ENCODE measurements at places on chromosomes 2 and 18.

GRCh38 chr2:88574445-88574844 is 52.8 kb downstream of the EIF2AK3 start:
- DNase-seq, result no peak

DNA sequence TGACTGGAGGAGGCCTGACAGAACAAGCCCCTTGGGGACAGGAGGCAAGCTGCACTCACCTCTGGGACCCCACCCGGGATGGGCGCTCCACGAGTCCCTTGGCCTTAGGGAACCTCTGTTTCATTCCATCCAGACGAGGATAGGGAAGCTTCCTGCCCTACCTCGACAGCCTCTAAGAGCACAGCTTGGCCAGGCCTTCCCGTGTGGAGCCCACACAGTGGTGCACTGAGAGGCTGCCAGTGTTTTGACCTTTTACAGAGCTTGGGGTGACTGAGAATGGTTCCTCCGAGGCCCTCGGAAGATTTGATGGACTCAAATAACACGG is 91.4 kb upstream of the SMAD7 start:
- no peak for DNase-seq

GRCh38 chr2:38064801-38065501 is 11.0 kb downstream of the CYP1B1 start:
- DNase-seq, result no peak

GRCh38 chr2:22126978-22127377 is 1003.2 kb downstream of the TDRD15 start:
- DNase-seq, result no peak

- no peak for DNase-seq
Measured at GRCh38 chr18:78637442-78638402, 341.9 kb upstream of the SALL3 start.

- no peak for DNase-seq
Measured at GRCh38 chr18:25799231-25799630, 291.2 kb downstream of the SS18 start.

GRCh38 chr2:58293056-58293455 is 51.9 kb upstream of the FANCL start:
- DNase-seq, result no peak

GRCh38 chr2:149132339-149132738 is 93.8 kb downstream of the LYPD6B start:
- no peak for DNase-seq

GRCh38 chr2:186637497-186637800 is 47.6 kb downstream of the ITGAV start:
- DNase-seq, result no peak

DNA sequence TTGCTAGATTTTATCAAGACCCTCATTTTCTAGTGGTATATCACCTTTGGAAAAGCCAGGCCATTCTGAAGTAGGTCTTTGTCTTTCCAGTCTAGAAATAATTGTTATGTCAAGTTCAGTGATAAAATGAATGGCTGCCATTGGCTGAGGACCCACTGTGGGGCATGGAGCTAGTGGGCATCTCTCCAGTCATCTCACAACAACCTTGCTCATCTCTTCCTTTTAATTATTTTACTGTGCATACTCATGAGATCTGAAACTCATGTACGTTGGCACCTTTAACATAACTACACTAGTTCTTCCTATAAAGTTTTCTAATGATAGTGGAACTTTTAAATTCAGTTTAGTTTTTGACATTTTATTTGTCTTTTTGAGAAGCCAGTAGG is 240.9 kb downstream of the SLC8A1 start:
- DNase-seq, result no peak

DNA sequence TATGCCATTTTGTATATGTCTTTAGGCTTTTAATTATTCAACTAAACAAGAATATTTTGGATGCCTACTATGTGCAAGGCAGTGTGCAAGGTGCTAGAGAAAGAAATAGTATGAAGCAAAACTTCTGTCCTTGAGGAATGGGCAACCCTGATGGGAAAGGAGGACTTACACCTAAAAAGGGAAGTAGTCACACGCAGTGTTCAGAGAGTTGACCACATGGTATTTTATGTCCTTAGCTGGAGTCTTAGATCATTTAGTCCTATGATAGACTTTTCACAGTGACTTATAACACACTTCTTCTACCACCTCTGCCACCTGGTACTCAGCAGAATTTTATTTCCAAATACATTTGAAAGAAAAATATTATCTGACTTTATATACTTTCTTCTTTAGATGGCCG is 291.6 kb downstream of the PLCL1 start:
- DNase-seq, result no peak

- DNase-seq, result no peak
Measured at GRCh38 chr2:240139666-240140393, 628 bp downstream of the OTOS start.

- DNase-seq, result no peak
Measured at GRCh38 chr18:43705850-43706249, 428.6 kb upstream of the SYT4 start.

DNA sequence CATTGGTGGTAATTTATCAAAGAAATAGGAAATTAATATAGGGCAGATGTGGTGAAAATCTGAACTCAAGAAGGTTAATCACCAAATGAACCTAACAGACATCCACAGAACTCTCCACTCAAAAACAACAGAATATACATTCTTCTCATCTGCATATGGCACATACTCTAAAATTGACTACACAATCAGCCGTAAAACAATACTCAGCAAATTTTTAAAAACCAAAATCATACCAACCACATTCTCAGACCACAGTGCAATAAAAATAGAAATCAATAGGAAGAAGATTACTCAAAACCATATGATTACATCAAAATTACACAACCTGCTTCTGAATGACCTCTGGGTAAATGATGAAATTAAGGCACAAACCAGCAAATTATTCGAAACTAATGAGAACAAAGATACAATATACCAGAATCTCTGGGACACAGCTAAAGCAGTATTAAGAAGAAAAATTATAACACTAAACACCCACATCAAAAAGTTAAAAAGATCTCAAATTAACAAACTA is 31.0 kb downstream of the RBM43 start:
- DNase-seq, result no peak

- DNase-seq, result no peak
Measured at GRCh38 chr18:10804126-10804525, 278.3 kb downstream of the NAPG start.

- DNase-seq, result no peak
Measured at GRCh38 chr2:119719261-119719627, 40.2 kb downstream of the TMEM177 start.

DNA sequence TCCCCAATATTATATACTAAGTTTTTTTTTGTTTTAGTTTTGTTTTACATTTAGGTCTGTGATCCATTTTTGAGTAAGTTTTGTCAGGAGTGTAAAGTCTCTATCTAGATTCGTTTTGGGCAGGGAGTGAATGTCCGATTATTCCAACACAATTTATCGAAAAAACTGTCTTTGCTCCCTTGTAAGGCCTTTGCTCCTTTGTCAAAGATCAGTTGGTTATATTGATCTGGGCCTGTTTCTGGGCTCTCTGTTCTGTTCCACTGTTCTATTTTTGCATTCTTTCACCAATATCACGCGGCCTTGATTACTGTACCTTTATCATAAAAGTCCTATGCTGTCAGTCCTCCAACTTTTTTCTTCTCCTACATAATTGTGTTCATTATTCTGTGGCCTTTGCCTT is 276.5 kb upstream of the ZC3H15 start:
- DNase-seq, result no peak

GRCh38 chr2:46488389-46488788 is 9.0 kb downstream of the TMEM247 start:
- no peak for DNase-seq

GRCh38 chr18:12336887-12337286 is 28.8 kb downstream of the TUBB6 start:
- no peak for DNase-seq

GRCh38 chr2:160635488-160635887 is 141.9 kb upstream of the RBMS1 start:
- no peak for DNase-seq

DNA sequence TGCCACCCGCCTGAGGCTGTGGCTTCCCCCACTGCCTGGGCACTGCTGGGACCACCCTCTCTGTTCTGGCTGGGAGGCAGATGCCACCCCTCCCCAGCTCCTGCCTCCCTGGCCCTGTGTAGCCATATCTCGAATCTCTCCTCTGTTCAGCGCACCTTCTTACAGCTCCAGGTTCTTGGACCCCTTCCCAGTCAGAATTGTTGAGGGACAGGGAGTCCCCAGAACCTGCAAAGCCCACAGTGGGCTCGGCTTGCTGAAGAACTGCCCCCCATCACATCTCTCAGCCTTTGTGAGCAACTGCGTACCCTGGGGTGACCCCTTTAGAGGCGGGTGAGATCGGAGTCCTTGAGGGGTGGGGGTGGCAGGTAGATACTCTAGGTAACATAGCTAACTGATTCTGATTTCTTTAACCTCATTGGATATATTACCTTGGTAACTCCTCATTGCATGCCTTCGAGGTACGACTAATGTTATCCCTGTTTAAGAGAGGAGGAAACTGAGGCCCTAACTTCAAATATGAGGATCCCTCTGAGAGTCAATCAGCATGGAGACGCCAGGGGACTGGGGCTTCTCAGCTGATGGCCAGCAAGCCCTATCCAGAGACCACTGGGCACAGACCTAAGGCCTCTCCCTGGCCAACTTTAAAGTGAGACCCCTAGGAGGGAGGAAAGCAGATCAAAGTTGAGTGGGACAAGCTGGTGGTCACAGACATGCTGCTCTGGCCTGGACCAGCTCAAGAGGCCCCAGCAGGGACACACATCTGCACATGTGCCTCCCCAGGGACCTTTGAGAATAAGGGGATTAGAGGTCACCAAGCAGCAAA is 101.3 kb downstream of the CAPN13 start:
- DNase-seq, result no peak

DNA sequence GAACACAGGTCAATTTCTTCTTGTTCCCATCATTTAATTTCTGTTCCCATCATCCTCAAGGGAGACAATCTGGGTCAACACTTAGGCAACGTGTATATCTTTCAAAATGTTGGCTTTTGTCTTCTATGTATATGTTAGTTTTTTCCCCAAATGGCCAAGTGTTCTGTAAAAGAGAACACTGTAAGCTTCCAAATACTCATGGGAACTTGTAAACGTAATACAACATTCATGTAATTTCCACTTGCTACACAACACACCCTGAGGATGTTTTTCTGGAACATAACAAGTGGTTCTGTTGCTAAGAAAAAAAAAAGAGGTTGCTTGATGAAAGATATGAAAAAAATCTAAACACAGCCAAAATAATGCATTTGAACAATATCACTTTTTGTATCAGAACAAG is 149.1 kb downstream of the ATAD2B start:
- no peak for DNase-seq

- DNase-seq, result no peak
Measured at GRCh38 chr2:74824679-74825078, 9.2 kb upstream of the HK2 start.

DNA sequence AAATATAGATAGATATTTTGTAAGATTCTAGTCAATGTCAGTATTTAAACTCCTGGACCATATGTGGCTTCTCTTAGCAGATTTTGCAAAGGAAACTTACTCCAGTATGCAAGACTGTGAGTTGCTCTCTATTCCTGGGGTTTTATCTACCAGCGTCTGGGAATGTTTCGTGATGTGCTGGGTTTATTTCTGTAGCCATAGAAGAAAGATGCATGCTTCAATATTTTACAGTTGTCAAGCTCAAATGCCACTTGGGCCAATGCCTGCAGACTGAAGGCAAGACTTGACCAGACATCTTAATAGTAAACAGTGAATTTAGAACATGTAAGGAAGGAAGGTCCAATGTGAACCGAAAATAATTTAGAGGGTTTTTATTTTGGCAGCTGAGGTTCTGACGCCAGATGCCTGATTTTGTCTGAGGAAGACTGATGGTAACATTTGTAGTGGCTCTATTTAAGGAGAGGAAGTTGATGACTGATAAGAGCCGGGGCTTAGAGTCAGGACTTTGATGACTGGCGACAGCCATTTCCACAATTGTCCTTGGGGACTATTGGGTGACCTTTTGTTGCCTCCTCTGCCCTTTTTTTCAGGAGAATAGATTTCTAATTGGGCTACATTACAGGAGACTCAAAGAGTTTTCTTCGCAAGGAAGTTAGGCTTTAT is 154.3 kb downstream of the RAPGEF4 start:
- DNase-seq, result no peak

GRCh38 chr2:58039170-58039611 is 7.4 kb upstream of the VRK2 start:
- no peak for DNase-seq

DNA sequence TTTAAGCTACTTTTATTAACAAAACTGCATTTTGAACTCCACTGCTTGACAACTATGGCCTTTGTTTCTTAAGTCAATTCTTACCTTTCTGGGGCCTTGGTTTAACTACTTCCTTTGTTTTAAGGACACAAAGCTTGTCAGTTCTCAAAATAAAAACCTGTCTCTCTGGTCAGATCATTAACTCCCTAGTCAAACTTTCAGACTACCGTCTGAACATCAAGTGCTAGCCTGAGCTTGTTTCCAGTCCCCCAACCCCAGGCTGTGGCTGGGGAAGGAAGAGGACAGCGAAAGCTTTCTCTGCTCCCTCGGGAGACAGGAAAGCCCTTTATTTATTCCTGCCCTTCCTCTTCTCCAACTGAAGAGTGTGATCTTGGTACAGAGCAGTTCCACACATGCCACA is 1.7 kb downstream of the SH3YL1 start:
- no peak for DNase-seq

GRCh38 chr2:235232449-235233433 is 261.1 kb upstream of the AGAP1 start:
- DNase-seq, result no peak

GRCh38 chr2:209806318-209806717 is 34.7 kb downstream of the UNC80 start:
- no peak for DNase-seq

DNA sequence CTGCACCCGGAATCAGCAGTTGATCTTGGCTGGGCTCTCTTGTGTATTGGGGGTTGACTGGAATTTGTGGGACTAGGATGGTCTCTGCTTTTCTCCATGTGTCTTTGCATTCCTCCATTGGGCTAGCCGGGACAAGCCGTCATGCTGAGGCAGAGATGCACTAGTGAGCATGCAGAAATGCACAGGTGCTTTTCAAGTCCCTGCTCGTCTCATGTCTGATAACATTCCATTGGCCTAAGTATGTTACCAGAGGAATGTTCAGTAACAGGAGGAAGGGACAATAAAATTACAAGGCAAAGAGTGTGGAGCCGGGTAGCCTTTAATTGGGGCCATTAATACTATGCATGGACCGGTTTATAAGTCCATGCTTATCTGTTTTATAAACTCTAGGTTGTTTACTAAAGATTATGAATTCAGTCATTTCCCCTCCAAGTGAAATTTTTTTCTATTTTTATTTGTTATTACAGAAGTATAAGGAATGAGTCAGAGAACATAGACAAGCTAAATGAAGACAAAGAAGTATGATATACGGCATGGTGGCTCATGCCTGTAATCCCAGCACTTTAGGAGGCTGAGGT is 24.4 kb upstream of the AAK1 start:
- no peak for DNase-seq
